ENCODE measurements at places on chromosomes 16 and 17.

GRCh38 chr16:27434141-27435051 is 32.4 kb downstream of the IL21R start:
- no peak overlapping the region for H3K4me3 ChIP-seq
- H3K36me3 ChIP-seq = no peaks in the 10 kb centered on the region
- no peaks in the 10 kb centered on the region for H3K4me1 ChIP-seq
- H3K27me3 ChIP-seq = no peaks in the 10 kb centered on the region
- DNase-seq = no peak

DNA sequence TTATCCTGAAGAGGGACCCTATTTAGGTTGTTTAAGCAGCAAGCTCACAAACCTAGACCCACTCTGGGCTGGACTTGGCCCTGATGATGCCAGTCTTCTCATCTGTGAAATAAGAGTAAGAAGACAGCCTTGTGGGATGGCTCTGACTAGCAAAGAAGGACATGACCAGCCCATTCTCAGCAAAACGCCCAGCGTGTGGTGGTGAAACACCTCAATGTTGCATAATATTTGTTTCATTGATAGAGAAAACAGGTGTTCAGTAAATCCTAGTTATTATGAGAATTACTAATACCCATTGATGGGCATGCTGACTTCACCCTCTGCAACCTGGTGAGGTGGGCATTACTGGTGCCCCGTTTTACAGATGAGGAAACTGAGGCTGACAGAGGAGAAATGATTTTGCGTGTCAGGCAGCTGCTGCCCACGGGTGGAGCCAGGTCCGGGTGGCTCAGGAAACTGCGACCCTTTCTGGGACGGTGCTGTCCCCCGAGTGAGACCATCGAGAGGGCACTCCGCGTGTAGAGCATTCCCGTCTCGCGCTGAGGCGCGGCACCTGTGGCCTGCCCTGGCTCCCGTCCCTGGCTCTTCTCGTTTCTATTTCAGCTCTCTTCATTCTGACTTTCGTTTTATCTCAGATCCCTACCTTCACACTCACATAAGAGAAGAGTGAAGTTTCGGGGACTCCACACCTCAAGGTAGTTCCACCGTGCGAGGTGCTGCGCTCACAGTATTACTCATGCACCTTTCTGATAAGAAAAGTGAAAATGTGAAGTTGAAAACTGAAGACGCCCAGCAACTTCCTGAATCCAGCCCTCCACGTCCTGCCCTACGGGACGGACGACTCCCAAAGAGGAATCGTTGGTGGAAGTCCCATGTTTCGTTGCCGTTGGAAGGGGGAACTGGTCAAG is 48.5 kb downstream of the IRF8 start:
- no peak overlapping the region for H3K4me3 ChIP-seq
- H3K27ac ChIP-seq = no peak overlapping the region
- no peaks in the 10 kb centered on the region for H3K36me3 ChIP-seq

DNA sequence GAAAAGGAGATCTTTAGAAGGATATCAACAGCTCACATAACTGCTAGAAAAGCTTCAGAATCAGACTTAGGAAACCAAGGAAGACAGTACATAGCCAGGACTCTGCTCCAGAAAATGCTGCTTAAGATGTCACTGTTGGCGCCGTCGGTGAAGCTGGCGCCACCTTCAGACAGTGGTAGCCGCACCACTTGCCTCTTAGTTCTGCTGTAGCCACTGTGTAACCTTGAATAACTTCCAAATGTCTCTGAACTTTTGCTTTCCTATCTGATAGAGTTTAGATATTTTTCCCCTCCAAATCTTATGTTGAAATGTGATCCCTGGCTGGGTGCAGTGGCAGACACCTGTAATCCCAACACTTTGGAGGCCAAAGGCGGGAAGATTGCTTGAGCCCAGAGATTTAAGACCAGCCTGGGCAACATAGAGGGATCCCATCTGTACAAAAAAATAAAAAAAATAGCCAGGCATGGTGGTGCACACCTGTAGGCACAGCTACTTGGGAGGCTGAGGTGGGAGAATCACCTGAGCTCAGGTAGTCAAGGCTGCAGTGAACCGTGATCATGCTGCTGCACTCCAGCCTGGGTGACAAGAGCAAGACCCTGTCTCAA is 6.3 kb upstream of the USP31 start:
- H3K4me3 ChIP-seq = no peak overlapping the region
- no peak for DNase-seq
- no peaks in the 10 kb centered on the region for H3K4me1 ChIP-seq

DNA sequence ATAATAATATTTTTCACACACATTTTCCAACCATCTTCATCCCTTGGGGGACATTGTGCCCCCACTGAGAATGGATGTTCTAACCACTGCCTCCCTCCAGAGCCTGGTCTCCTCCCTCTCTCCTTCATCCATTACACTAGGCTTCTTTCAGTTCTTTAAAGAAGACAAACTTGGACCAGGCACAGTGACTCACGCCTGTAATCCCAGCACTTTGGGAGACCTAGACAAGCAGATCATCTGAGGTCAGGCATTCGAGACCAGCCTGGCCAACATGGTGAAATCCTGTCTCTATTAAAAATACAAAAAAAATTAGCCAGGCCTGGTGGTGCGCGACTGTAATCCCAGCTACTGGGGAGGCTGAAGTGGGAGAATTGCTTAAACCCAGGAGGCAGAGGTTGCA is 6.5 kb downstream of the ALOX15 start:
- no peaks in the 10 kb centered on the region for H3K36me3 ChIP-seq
- no peak overlapping the region for H3K27ac ChIP-seq
- no peak overlapping the region for H3K4me3 ChIP-seq
- no peaks in the 10 kb centered on the region for H3K4me1 ChIP-seq
- H3K27me3 ChIP-seq = peaks cover 24% of the 10 kb centered on the region

GRCh38 chr16:87958632-87959031 is 7.4 kb downstream of the BANP start:
- no peak overlapping the region for H3K4me3 ChIP-seq
- no peaks in the 10 kb centered on the region for H3K27me3 ChIP-seq
- H3K36me3 ChIP-seq = peaks cover 51% of the 10 kb centered on the region

DNA sequence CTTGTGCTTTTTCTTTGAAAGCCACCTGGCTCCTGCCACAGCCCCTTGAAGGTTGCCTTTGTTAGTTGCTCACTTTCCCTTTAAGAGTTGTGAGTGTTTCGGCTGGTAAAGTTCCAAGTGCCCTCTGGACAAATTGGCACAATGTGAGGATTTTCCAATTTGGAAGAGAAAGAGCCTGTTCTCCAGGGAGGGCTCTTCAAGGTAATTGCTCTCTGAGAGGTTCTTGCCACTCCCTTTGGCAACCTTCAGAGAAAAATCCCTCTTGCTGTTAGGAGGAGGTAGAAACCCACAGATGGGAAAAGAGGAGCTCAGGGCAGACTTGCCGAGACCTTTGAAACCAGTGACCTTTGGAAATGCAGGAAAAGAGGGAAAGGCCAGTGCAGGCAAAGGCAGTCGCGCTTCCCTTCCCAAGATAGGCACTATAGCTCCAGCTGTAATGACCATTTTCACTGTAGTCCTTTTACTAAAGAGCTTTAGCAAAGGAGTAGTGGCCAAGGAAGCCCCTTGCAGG is 49.0 kb upstream of the AKAP1 start:
- H3K4me3 ChIP-seq = no peak overlapping the region
- H3K4me1 ChIP-seq = no peaks in the 10 kb centered on the region
- DNase-seq = no peak
- no peak overlapping the region for H3K27ac ChIP-seq
- H3K36me3 ChIP-seq = no peaks in the 10 kb centered on the region

GRCh38 chr17:80347536-80347935 is 67.4 kb upstream of the ENDOV start:
- H3K4me1 ChIP-seq = no peaks in the 10 kb centered on the region
- DNase-seq = no peak
- no peaks in the 10 kb centered on the region for H3K27me3 ChIP-seq
- H3K4me3 ChIP-seq = no peak overlapping the region
- peaks cover 95% of the 10 kb centered on the region for H3K36me3 ChIP-seq
- H3K27ac ChIP-seq = no peak overlapping the region

GRCh38 chr17:75114552-75115314 is 5.0 kb downstream of the ARMC7 start:
- H3K4me1 ChIP-seq = peaks cover 17% of the 10 kb centered on the region
- peaks cover 41% of the 10 kb centered on the region for H3K36me3 ChIP-seq
- DNase-seq = no peak
- H3K27me3 ChIP-seq = no peaks in the 10 kb centered on the region
- peak overlapping the region; percentile 30 for H3K27ac ChIP-seq
- peak overlapping the region; percentile 37 for H3K4me3 ChIP-seq

DNA sequence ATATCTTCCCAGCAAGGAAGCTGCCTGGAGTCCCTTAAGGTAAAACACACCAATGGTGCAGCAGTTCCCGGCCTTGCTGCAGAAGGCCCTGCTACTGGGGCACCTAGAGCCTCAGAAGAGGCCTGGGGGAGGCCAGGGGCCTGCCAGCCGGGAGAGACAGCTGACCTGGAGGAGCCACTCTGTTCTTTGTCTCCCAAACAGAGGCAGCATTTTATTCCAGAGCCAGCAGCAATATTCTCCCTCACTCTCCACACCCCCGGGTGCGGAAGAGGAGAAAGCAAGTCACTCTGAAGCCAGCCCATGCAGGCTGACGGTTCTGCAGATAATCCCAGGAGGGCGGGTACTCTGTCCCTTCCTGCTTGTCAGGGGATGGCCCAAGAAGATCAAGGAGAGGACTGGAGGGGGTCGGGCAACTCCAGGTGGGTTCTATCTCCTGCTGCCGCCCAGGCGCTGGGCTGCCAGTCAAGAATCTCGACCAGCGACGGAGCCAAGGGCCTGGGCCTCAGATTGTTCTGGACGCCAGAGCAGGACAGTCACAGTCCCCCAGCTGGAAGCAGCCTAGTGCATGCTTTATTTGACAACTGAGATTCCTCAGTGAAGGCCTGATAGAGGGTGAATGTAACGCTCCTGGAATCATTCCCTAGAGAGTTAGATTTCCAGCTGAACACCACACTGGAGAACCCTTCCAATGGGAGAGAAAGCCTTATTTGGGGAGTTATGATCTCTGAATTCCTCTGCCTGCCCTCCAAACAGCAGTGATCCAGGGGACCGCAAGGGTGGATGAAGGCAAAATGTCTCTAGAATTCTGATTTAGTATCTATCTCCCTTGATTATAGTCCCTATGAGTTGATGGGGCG is 1.1 kb upstream of the KIFC3 start:
- H3K27ac ChIP-seq = no peak overlapping the region
- DNase-seq = no peak
- H3K27me3 ChIP-seq = no peaks in the 10 kb centered on the region
- peaks cover 25% of the 10 kb centered on the region for H3K36me3 ChIP-seq
- H3K4me1 ChIP-seq = peaks cover 62% of the 10 kb centered on the region

GRCh38 chr16:83619381-83620150 is 188.2 kb upstream of the HSBP1 start:
- H3K4me3 ChIP-seq = no peak overlapping the region
- peaks cover 14% of the 10 kb centered on the region for H3K4me1 ChIP-seq
- no peak for DNase-seq

- H3K27ac ChIP-seq = peak overlapping the region; percentile 68
- peak; percentile 30 for DNase-seq
- peaks cover 6% of the 10 kb centered on the region for H3K36me3 ChIP-seq
- peaks cover 31% of the 10 kb centered on the region for H3K4me1 ChIP-seq
- no peaks in the 10 kb centered on the region for H3K27me3 ChIP-seq
- peak overlapping the region; percentile 99 for H3K4me3 ChIP-seq
These were observed 555 bp downstream of the HDAC5 start for GRCh38 chr17:44122816-44123355.

GRCh38 chr17:77304051-77304745 is 163.4 kb downstream of the SEC14L1 start:
- peak; percentile 88 for DNase-seq
- peak overlapping the region; percentile 77 for H3K27ac ChIP-seq
- no peaks in the 10 kb centered on the region for H3K36me3 ChIP-seq
- H3K27me3 ChIP-seq = no peaks in the 10 kb centered on the region
- peaks cover 39% of the 10 kb centered on the region for H3K4me1 ChIP-seq
- H3K4me3 ChIP-seq = no peak overlapping the region

- H3K4me1 ChIP-seq = no peaks in the 10 kb centered on the region
- no peak overlapping the region for H3K27ac ChIP-seq
- DNase-seq = no peak
- no peak overlapping the region for H3K4me3 ChIP-seq
- no peaks in the 10 kb centered on the region for H3K27me3 ChIP-seq
These were observed 28.5 kb downstream of the CMIP start for GRCh38 chr16:81473066-81473488.

GRCh38 chr17:28030386-28030785 is 12.1 kb upstream of the NLK start:
- no peak overlapping the region for H3K4me3 ChIP-seq
- DNase-seq = no peak
- H3K27me3 ChIP-seq = no peaks in the 10 kb centered on the region

GRCh38 chr17:15466131-15466530 is 1.3 kb downstream of the CDRT4 start:
- no peaks in the 10 kb centered on the region for H3K36me3 ChIP-seq
- H3K27me3 ChIP-seq = no peaks in the 10 kb centered on the region
- no peak overlapping the region for H3K27ac ChIP-seq
- no peak for DNase-seq
- peaks cover 22% of the 10 kb centered on the region for H3K4me1 ChIP-seq

DNA sequence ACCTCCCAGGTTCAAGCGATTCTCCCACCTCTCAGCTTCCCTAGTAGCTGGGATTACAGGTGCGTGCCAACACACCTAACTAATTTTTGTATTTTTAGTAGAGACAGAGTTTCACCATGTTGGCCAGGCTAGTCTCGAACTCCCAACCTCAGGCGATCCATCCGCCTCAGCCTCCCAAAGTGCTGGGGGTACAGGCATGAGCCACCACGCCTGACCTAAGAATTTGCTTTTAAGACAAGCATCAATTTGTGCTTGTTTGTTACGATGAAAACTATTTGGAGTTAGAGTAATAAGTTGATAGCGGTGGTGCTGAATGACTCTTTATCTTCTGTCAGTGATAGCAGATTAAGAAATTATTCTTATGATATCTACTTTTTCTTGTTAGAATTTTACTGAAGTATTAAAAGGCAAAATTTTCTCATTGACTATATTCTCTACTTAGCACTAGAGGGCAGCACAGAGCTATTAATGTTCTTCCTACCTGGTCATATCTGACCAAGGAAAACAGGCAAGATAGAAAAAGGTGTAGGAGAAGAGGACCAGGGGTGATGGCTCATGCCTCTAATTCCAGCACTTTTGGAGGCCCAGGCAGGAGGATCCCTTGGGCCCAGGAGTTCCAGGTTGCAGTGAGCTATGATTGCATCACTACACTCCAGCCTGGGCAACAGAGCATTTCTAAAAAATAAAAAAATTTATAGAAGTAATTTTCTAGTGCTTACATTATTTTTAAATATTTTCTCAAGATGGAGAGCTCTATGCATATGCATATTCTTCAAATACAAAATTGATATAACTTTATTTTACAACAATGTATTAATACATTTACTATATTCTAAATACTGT is 24.5 kb downstream of the STXBP4 start:
- no peak overlapping the region for H3K27ac ChIP-seq
- H3K36me3 ChIP-seq = peaks cover 6% of the 10 kb centered on the region
- peak; percentile 41 for DNase-seq
- H3K4me1 ChIP-seq = no peaks in the 10 kb centered on the region
